Activated T-cell treated with anti-CD3 and anti-CD28 coated beads, Interleukin-2, amount 50 U/mL, for 72 hours (primary cell): ENCODE measurements at places on chromosomes 7 and 10. TPM values are rescaled to one million over a fixed set of nuclear protein-coding genes. Genes with fewer than 3 reads are reported as not detected.

DCLRE1A gene
- total RNA-seq: 16.5 TPM

FEZF1 gene
- not detected for total RNA-seq

DNA sequence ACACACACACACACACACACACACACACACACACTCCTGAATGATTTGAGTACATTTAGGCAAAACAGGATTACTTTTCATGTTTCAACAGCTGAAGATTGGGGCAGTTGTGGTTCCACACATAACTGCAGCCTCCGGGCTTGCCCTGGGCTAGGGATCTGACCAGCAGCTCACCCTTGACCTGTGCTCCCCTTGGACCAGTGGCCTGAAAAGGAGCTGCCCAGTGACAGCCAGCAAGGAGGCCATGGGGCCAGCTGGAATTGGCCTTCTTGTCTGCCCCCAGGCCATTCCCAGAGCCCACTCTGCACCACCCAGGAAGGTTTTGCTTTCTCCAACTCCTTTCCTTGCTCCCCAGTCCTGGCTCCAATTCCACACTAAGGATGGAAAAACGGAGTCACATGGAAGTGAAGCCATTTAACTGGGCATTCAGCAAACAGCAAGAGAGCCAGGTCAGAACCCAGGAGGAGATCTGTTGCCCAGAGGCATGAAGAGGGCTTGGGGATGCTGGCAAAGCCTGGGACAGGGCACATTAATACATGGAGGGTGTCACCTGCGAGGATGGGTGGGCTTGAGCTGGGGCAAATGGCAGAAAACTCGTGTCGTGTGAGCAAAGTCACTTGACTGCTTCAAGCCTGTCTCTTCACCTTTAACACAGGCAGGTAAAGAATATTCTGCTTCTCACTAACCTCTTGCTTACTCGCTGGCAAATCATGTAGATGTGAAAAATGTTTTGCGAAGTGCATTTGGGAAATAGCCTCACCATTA is 61.5 kb upstream of the GDF10 start:
- DNase-seq: no peak

DNA sequence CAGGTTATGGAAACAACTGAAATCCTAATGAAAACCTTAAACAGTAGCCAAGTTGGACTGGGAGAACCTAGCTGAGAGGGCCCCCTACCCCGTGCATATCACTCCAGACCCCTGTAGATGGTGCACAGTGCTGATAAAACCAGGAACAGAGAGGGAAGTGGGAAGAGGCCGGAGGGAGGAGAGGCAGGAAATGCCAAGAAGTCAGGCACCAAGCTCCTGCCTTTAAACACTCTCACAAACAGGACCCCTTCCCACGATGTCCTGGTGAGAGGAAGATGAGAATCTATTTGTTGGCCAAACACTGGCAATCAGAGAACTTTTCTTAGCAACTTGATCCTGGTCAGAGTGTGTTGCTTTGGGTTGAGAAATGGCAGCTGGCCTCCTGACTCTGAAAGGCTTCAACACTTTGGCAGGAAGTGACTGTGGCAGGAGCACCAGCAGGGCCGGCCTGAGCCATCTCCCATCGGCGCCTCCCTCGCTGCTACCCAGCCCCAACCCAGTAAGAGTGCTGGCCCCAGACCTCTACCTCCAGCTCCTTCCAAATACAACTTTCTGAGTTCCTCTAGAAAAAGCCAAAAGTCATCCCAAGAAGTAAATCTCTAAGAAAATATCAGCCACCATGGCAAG is 39.5 kb downstream of the GSDME start:
- DNase-seq: no peak
